Prostate gland (tissue), 2 donors: ENCODE measurements at places on chromosomes 3 and 15.

DNA sequence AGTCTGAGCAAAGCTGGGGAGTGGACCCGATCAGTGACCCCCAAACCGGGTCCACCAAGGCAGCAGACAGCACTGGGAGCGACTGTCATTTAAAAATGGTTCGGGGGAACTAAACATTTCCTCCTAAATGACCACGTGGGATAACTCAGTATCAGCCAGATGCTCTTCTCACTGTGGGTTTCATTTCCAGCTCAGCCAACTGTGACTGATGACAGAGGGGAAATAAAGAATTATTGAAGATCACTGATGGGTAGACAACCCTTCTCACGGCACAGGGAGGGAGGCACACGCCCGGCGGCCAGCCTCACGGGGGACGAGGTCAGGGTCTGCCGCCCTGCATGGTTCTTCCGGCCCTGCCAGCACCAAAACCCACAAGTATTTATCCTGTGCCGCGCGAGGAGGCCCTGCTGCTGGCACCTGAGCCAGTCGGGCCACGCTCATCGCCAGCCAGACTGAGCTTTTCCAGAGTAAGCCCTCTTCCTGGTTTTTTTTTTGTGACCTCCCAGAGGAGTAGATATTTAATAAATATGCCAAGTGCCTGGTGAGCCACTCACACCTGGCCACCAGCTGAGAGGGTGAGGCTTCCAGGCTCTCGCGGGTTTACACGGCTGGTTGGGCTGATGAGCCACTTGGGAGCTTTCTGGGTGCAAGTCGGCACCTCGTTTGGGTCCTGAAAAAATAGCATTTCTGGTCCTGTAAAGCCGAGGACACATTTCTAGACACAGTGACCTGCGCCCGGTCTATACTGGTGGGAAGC lies 6.2 kb downstream of the MELTF start:
- no peak for DNase-seq

DNA sequence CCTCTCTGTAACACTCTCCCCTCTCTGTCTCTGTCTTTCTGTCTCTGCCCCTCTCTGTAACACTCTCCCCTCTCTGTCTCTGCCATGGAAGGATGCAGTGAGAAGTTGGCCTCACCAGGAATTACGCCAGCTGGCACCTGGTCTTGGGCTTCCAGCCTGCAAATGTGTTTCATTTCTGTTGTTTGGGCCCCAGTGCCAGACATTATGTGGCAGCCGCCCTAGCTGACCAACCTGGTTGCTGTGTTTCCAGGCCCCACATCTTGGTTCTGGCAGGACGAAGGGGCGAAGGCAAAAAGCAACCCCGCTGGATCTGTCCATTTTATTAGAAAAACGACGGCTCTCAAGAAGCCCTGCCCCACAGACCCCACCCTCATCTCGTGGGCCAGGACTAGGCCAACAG lies 5.2 kb upstream of the ZXDC start:
- no peak for DNase-seq

GRCh38 chr3:100810671-100811070 lies 101.4 kb downstream of the TFG start:
- no peak for DNase-seq

- no peak for DNase-seq
These were observed 35.0 kb downstream of the CTSH start for GRCh38 chr15:78909791-78910228.

- DNase-seq = no peak
These were observed 237.5 kb upstream of the CHRM5 start for GRCh38 chr15:33730815-33731214.

DNA sequence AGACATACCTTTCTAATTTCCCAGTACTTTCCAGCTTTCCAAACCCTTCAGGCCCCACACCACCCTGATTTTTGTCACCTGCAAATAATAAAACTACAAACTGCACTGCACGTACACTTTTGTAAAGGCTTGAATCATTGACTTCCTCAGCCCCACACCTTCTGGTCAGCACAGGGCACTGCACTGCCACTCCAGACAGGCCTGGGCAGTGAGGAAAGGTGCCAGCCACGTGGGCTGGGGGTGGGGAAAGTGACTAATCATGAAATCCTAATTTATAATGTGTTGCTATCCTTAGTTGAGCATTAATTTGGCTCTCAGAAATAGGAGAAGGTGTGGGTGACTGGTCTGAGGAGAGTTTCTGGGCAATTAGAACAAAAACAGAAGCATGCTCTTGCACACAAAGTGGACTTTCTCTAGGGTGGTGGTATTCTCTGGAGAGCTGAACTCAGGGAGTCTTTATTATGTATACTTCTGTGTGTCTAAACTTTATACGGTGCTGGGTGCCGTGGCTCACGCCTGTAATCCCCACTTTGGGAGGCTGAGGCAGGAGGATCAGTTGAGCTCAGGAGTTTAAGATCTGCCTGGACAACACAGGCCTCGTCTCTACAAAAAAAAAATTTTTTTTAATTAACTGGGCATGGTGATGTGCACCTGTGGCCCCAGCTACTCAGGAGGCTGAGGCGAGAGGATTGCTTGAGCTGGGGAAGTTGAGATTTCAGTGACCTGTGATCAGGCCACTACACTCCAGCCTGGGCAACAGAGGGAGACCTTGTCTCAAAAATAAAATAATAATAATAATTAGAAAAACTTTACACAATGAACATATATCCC lies 58.2 kb upstream of the FLNB start:
- DNase-seq = no peak
